Tibial artery (tissue), 4 donors: ENCODE measurements at places on chromosomes 16 and 17.

- no peak for DNase-seq
These were observed 9.1 kb upstream of the SOCS3 start for GRCh38 chr17:78368854-78369495.

DNA sequence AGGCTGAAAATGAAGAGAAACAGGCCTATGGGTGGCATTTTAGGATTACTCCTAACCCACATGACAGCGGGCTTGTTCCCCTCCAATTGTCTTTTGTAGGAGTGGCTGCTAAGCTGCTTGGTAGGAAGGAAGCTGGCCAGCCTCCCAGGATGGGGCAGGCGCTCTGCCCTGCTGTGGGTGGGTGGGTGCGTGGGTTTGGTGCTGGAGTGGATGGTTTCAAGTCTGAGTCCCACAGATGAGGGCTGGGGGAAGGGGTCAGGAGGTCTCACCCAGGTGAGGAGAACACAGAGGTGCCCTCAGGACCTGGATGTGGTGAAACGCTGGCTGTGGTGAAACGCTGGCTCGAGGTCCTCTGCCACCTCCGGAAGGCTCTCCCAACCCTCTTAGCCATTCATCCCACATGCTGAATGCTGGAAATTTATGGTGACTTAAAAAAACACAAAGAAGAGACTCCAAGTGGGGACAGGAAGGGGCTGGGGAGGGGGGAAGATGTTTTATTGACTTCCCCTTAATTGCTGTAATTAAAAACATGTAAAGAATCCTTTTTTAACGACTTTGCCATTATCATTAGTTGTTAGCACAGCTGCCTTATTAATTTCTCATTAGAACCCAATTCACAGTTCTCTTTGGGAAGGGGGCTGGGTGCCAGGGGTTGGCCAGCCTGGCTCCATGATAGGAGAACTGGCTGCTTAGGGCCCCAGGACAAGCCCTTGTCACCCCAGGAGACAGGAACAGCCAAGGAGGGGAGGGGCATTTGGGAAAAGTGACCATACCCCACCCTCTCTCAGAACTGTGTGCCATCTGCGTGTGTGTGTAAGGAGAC lies 153.5 kb upstream of the CDC42EP4 start:
- DNase-seq: no peak

GRCh38 chr17:69788957-69789356 lies 286.1 kb upstream of the KCNJ16 start:
- DNase-seq: no peak

GRCh38 chr16:89118361-89119165 lies 24.9 kb downstream of the ACSF3 start:
- no peak for DNase-seq
